ENCODE measurements at places on chromosomes 7 and 10. TPM values are rescaled to one million over a fixed set of nuclear protein-coding genes. Genes with fewer than 3 reads are reported as not detected.

Gene C10orf53
- total RNA-seq, result not detected

GRCh38 chr10:121104476-121105111 is 253.4 kb downstream of the WDR11 start:
- ATAC-seq, result no peak

Gene ZNF467
- total RNA-seq, result 15.4 TPM

Gene PSMC2
- total RNA-seq, result 124 TPM

DNA sequence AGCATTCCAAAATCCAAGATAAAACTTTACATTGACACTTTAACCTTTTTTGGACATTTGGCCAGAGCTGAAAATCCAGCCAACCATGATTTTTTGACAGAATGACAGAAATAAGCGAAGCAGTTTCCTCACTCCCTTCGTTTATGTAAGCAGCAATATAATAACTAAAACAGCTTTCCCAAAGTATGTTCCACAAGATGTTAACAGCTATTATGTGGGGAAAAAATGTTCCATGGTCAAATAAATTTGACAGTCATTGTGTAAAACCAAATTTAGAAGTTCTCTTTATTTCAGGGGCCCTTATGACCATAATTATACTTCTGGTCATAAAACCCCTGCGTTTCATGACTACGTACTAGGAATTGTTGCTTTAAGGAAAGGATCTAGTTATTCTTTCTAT is 416.5 kb downstream of the MAGI2 start:
- no peak for ATAC-seq

Gene FAM25C
- not detected for total RNA-seq

GRCh38 chr7:77887567-77887966 is 89.0 kb downstream of the PHTF2 start:
- ATAC-seq, result no peak

DNA sequence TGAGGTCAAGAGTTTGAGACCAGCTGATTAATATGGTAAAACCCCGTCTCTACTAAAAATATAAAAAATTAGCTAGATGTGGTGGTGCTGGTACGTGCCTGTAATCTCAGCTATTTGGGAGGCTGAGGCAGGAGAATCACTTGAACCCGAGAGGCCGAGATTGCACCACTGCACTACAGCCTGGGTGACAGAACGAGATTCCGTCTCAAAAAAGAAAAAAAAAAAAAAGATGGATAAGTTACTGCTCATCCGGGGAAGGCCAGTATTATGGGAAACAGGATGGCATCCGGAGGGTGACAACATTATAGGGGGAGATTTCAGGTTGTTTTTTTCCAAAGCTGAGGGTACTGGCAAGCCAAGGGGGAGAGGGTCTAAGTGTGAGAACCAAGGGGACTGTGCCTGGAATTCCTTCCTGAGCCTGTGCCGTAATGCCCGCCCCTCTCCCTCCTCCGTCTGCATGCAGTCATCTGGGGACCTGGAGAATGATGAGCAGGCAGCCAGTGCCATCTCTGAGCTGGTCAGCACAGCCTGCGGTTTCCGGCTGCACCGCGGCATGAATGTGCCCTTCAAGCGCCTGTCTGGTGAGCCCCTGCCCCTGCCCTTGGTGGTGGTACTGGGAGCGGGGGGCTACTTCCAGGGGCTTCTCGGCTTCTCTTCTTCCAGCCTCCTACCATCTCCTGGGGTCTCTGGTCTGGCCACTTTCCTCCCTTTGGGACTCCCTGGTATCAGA is 4.4 kb downstream of the LAMTOR4 start:
- no peak for ATAC-seq

DNA sequence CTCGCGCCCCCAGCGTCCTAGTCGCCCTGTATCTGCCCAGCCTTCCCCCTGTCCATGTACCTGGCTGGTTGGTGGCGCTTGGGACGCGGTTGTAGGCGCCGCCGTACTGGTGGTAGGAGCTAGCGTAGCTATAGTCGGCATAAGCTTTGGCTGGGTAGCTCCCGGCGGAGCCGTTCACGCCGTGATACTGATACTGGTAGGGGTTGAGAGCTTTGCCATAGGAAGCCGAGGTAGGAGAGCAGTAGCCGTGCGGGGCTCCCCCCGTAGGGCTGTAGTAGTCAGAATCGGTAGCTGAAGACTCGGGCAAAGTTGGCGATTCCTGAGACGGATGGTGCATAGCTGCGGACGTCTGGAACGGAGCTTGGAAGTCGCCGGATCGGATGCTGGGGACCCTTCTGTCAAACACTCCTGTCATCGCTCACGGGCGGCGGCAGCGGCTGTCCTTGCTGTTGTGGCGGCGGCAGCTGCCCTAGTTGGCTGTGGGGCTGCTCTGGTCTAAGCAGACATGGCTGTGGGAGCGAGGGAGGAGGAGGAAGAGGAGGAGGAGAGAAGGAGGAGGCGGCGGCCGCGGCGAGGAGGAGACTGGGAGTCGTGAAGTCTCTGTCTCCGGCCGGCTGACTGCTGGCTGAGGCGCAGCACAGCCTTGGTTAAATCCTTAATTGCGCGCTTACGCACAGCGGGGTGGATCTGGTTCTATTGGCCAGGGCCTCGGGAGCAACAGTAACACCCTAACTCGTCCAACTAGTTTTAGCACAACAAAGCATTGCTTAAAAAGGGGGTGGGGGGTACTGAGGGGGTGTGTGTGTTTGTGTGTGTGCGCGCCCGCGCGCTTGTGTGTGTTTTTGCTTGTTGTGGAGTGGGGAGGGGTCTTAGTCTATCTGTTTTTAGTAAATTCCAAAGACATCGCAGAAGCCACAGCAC is at the start of gene DLX5:
TSS of gene DLX5 (minus strand) at position 623 of the 921 bp plus-strand sequence. CDS start at position 415, 208 bp downstream.
- ATAC-seq, result peak; percentile 12

Gene PPP1R3C
- total RNA-seq, result 162 TPM

Gene HACD1
- 46.7 TPM for total RNA-seq

Gene ADRB1
- 9.1 TPM for total RNA-seq

GRCh38 chr7:126065766-126066165 is 1136.1 kb upstream of the POT1 start:
- no peak for ATAC-seq

DNA sequence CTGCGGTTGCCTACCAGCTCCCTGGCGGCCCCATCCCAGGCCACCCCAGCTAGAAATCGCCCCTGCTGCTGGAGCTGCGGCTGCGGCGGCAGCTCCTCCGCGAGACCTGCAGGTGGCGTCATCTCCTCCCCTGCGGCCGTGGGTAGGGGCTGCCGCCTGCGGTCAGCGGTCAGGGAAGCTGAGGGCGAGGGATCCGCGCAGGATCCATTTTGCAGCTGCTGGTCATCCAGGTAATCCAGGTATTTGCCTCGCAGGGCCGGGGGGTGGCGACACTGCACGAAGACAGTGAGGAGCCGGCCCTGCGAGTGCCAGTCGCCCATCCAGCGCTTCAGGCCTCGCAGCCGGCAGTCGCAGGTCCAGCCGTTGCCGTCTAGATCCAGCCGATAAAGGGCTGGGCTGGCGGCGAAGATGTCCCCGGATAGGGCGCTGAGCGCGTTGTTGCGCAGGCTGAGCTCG is 1.5 kb downstream of the TRIL start:
- peak; percentile 65 for ATAC-seq

Gene EN2
- total RNA-seq, result 0.15 TPM

DNA sequence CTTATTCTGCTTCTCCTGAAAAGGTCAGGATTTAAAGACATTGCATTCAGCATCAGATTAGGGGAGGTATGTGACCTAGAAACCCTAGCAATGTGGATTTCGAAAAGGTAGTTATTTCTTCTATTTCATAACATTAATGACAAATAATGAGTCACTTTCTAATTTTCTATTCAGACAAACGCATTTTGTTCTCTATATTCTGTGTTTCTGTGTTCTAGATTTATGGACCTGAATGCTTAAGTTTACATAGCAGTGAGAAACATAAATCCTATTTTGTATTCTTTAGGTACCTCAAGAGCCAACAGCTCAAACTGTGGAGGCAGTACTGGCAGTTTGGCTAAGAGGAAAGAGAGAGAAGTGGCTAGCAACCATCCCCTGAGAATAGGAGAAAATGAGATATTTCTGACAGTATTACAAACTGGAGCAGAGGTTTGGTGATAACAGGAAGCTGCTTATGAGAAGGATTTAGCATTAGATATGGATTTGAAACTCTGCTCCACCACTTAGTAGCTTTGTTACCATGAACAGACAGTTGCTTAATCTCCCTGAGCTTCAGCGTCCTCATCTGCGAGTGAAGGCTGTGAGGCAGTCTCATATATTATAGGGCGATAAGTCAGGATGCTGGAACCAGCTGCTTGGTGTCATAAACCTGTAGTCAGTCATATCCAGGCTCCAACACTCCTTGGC is 28.2 kb downstream of the CDK14 start:
- ATAC-seq, result no peak

DNA sequence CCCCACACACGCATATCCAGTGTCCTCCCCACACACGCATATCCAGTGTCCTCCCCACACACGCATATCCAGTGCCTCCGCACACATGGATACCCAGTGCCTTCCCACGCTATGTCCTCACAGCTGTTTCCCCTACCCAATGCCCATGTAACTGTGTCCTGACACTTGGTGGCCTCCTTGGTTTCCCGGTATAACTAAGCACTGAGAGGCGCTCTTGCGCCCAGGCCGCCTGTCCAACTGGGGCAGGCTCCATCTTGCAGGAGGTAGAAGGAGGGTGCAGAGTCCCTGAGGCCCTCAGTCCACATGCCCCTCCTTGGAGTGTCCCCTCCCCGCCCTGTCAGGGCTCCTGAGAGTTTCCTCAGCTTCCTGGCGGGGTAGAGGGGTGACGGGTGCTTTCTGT is 535.6 kb downstream of the DNAJB6 start:
- ATAC-seq, result no peak

- ATAC-seq, result no peak
Observed at GRCh38 chr7:140684066-140684950, 11.6 kb downstream of the ADCK2 start.

- ATAC-seq, result peak; percentile 39
Observed at GRCh38 chr10:71911296-71911953, 52.8 kb upstream of the CHST3 start.

DNA sequence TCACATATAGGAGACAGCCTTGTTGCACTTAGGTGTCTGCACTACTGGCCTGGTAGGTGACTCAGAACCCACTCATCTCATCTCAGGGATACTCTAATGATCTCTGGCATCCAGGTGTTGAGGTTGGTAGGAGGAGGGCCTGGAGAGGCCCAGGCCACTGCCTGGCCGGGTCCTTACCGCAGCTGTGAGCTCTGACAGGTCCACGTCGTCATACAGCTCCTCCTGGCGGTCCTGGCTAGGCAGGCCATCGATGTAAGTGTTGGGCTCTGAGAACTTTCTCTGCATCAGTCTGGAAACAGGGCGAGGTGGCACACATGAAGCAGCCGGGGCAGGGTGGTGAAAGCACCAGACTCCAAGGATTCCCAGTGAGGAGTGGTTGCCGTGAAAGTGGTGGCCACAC is 62.1 kb downstream of the VWA2 start:
- no peak for ATAC-seq

GRCh38 chr10:10892290-10892875 is 125.3 kb upstream of the CELF2 start:
- ATAC-seq, result no peak

Gene ATOH7
- total RNA-seq, result not detected

DNA sequence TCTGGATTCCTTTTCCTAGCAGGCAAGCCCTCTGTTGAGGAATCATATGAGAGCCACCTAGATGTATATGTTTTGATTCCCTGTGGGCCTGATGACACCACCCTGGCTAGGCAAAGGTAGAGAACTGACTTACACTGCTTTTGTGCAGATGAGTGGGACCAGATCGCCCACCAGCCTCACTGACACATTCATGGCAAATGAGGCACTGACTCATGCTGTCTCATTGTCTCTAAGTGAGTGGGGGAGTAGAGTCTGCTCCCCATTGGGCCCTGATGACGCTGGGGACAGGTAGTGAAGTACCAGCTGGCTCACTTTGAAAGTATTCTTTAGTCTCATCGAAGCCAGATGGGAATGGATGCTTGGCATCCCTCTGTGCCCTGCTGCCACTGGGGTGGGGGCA is 326.3 kb downstream of the ABCA13 start:
- no peak for ATAC-seq

GRCh38 chr7:23938215-23938614 is 228.2 kb downstream of the STK31 start:
- no peak for ATAC-seq

Gene SPDYE18
- total RNA-seq, result not detected

- ATAC-seq, result no peak
Observed at GRCh38 chr10:132788831-132789219, 2.9 kb upstream of the NKX6-2 start.

- ATAC-seq, result no peak
Observed at GRCh38 chr10:91208642-91209041, 11.8 kb upstream of the PCGF5 start.

Gene MET
- 21.4 TPM for total RNA-seq

- no peak for ATAC-seq
Observed at GRCh38 chr10:119003572-119004289, 25.8 kb upstream of the NANOS1 start.

DNA sequence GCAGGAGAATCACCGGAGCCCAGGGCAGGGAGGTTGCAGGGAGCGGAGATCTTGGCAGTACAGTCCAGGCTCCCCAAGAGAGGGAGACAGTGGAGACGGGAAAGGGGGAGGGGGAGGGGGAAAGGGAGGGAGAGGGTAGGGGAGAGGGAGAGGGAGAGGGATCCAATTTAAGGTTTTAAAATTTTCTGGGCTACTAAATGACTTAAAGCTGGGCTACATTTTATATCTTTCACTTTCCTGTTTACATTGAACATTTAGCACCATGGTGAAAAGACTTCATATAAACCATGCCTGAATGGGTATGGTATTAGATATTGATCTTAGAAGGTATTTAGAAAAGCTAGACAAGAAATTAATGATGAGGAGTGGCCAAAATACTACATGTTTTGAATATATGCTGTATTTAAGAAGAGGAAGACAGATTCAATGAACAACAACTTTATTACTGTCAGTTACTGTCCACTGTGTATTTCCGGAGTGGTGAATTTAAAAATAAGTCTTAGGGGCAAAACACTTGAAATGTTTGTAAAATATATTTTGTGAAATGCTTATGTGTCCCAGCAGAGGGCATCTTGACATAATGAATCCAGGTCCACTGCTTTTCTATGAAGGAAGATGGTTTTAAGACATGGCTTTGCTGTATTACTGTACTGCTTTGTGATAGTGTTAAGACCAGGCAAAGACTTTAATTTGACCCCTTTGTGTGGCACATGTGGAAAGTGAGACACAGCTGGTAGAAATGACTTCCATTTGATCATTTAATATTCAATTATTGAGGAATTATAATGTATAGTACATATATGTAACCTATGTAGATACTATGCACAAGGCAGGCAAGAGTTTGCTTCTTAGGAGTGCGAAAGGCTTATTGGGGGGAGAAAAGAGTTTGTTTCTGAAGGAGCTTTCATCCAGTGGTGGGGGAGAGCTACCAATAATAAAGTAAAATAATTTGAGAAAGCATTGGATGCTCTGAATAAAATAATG is 52.8 kb downstream of the NRF1 start:
- ATAC-seq, result no peak

Gene PNLIPRP3
- 0.30 TPM for total RNA-seq

Measured in gastroesophageal sphincter (tissue), 4 donors.